Heart left ventricle (tissue), 16 donors: ENCODE measurements at places on chromosomes 2 and 18. TPM values are rescaled to one million over a fixed set of nuclear protein-coding genes. Genes with fewer than 3 reads are reported as not detected.

GRCh38 chr2:206240327-206240726, 34.1 kb upstream of the ZDBF2 start:
- no peaks in the 10 kb centered on the region for H3K27me3 ChIP-seq
- peaks cover 2% of the 10 kb centered on the region for H3K4me1 ChIP-seq
- H3K27ac ChIP-seq: no peak overlapping the region
- no peaks in the 10 kb centered on the region for H3K36me3 ChIP-seq

DNA sequence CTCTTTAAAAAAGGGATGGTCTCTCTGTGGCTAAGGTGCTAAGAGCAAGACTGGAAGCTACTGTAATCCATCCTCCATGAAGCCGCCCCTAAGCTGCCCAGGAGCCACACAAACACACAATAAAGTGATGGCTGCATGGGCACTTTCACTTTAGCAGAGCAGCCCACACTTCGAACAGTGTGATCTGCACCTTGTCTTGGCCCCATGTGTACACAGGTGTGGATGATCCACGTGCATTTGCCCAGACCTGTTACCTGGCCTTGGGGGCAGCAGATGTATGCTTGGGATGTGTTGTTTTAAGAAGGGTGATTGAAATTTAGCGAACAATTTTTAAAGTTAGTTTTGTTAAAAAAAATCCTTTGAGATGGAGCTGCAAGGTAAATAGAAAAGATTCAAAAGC, 39.9 kb downstream of the TMEM178A start:
- no peak overlapping the region for H3K4me3 ChIP-seq
- no peak overlapping the region for H3K27ac ChIP-seq
- DNase-seq: no peak
- no peaks in the 10 kb centered on the region for H3K36me3 ChIP-seq

DNA sequence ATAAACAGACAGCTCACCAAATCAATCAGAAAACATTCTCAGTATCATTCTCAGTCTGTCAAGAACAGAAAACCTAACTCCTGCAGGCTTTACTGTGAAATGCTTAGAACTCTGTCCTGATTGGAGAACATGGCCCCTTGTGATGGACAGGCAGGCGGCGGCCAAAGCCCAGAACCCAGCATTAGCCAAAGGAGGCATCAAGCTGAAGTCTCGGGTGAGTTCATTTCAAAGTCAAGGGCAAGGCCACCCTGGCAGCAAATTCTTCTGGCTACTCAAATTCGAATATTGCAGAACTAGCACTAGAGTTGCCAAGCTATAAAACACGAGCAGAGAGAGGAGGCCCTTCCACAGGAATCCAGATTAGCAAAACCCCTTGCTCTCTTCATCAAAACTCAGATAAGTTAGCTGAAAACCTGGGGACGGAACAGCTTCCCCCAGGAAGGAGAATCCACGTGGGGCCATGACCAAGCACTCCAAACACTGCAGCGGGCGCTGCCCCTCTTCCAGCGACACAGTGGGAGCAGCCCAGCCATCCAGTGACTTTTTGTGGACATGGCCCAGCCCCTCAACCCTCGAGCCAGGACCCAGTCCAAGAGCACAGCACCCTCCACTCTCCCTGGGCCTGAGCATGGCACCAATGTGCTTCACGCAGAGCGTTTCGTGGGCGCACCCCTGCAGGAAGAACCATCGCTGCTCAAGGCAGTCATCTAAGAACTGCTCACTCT, 98.6 kb downstream of the HDAC4 start:
- H3K27ac ChIP-seq: peak overlapping the region; percentile 34
- no peak overlapping the region for H3K4me3 ChIP-seq
- H3K4me1 ChIP-seq: peaks cover 66% of the 10 kb centered on the region
- no peaks in the 10 kb centered on the region for H3K27me3 ChIP-seq
- no peaks in the 10 kb centered on the region for H3K36me3 ChIP-seq
- no peak for DNase-seq

The FBXO48 gene
- 1.3 TPM for total RNA-seq

The CTAGE1 gene
- total RNA-seq: not detected

GRCh38 chr2:119487434-119488244, 36.6 kb downstream of the SCTR start:
- H3K36me3 ChIP-seq: no peaks in the 10 kb centered on the region
- no peaks in the 10 kb centered on the region for H3K27me3 ChIP-seq
- no peak overlapping the region for H3K4me3 ChIP-seq
- H3K4me1 ChIP-seq: peaks cover 58% of the 10 kb centered on the region

DNA sequence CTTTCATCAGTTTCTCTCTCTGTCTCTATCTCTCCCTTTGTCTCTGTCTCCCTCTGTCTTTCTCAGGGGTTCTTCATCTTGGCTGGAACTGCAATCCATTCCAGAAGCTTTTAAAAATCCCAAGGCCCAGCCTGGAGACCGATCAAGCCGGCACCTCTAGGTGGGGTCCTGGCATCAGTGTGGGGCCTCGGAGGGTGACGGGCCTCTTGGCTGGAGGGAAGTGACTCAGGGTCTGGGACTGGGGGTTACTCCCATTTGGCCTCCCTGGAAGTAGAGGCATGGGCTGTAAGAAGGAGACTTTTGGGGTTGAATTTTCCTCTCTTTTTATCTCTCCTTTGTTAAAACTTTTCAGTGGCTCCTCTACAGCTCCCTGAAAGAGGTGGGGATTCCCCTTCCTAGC, 52.8 kb upstream of the OTOF start:
- H3K4me1 ChIP-seq: no peaks in the 10 kb centered on the region
- H3K4me3 ChIP-seq: no peak overlapping the region
- H3K36me3 ChIP-seq: no peaks in the 10 kb centered on the region

GRCh38 chr2:237096201-237096600, 10.5 kb downstream of the COPS8 start:
- no peak overlapping the region for H3K4me3 ChIP-seq
- peaks cover 12% of the 10 kb centered on the region for H3K4me1 ChIP-seq
- DNase-seq: no peak
- no peak overlapping the region for H3K27ac ChIP-seq
- H3K27me3 ChIP-seq: no peaks in the 10 kb centered on the region

DNA sequence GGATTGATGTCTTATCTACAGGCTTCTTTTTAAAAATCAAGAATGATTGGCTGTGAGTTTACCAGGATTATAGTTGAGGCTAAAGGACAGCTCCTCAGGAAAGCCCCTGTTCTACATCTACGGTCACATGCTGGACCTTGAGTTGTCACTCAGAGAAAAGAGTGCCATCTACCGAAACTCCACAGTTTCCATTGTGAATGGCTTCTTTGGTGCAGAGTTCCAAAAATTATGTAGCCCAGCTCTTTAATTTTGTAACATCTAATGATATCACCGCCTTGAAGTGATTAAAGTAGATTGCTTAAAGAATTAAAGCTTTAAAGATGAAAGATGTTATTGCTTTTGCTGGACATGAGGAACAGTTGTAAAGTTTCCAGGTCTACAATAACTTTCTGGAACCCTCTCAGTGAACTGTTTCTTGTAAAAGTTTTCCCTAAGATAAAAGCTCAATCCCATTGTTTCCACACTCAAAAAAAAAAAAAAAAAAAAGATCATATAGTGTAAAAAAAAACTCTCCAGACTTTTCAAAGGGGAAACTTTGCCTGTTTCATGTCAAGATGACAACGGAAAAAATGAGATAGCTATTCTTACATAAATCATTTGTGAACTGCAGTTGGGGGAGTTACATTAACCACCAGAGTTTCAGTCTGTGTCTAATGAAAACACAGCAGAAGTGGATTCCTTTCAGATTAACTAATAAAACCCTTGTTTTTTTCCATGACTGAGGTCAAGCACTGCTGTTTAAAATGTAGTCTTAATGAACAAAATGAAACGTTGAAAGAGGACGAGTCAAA, 4.3 kb downstream of the COL3A1 start:
- no peaks in the 10 kb centered on the region for H3K4me1 ChIP-seq
- DNase-seq: peak; percentile 17
- peak overlapping the region; percentile 80 for H3K27ac ChIP-seq
- H3K4me3 ChIP-seq: peak overlapping the region; percentile 57

GRCh38 chr2:143674051-143674450, 544.8 kb downstream of the ARHGAP15 start:
- no peaks in the 10 kb centered on the region for H3K27me3 ChIP-seq
- H3K27ac ChIP-seq: no peak overlapping the region
- no peaks in the 10 kb centered on the region for H3K36me3 ChIP-seq
- H3K4me1 ChIP-seq: no peaks in the 10 kb centered on the region
- no peak for DNase-seq

GRCh38 chr2:24761866-24762265, 31.3 kb downstream of the PTRHD1 start:
- DNase-seq: no peak
- no peaks in the 10 kb centered on the region for H3K4me1 ChIP-seq
- H3K4me3 ChIP-seq: no peak overlapping the region
- H3K36me3 ChIP-seq: peaks cover 3% of the 10 kb centered on the region

DNA sequence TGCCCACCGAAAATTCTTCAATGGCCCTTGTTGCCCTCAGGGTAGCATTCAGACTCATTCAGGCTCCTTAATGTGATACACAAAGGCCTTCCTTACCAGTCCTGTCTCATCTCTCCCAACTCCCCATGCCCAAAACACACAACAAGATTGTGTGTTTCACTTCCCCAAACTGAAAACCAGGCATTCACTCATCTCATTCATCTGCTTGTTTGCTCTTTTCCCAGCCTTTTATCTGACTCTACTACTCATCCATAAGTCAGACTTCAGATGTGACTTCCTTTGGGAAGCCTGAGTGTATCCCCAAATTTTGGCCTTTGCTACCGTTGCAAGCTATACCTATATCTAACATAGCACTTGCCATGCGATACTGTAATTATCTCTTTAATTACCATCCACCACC, 9.7 kb upstream of the SLC39A10 start:
- H3K4me1 ChIP-seq: no peaks in the 10 kb centered on the region
- H3K4me3 ChIP-seq: no peak overlapping the region
- H3K27ac ChIP-seq: no peak overlapping the region
- H3K36me3 ChIP-seq: no peaks in the 10 kb centered on the region
- no peak for DNase-seq
- H3K27me3 ChIP-seq: no peaks in the 10 kb centered on the region

- no peak overlapping the region for H3K4me3 ChIP-seq
- H3K27ac ChIP-seq: no peak overlapping the region
- no peak for DNase-seq
- no peaks in the 10 kb centered on the region for H3K36me3 ChIP-seq
- H3K27me3 ChIP-seq: peaks cover 10% of the 10 kb centered on the region
These were observed 43.9 kb upstream of the OTOF start for GRCh38 chr2:26521913-26522180.
